ENCODE measurements at places on chromosomes 5 and 9. TPM values are rescaled to one million over a fixed set of nuclear protein-coding genes. Genes with fewer than 3 reads are reported as not detected.

Gene DMRT2
- not detected for total RNA-seq

Gene MAMDC4
- 0.68 TPM for total RNA-seq

Gene NR2F1-AS1
- total RNA-seq: 9.8 TPM

Gene SLIT3
- total RNA-seq: 42.5 TPM

Gene ERCC8
- 12.3 TPM for total RNA-seq

Gene C7
- 15.2 TPM for total RNA-seq

Gene SERINC5
- total RNA-seq: 14.9 TPM

Gene PNPLA7
- total RNA-seq: 1.3 TPM

Gene CATSPER3
- total RNA-seq: 0.25 TPM

Gene PCDHGA2
- 1.7 TPM for total RNA-seq

Gene NR5A1
- not detected for total RNA-seq

Gene OR1J2
- not detected for total RNA-seq

Gene KIF4B
- not detected for total RNA-seq

Gene TMEM250
- total RNA-seq: 42.3 TPM

Gene PCDH12
- 1.7 TPM for total RNA-seq

Gene QSOX2
- total RNA-seq: 9.9 TPM

All from aortic smooth muscle cell (primary cell).